Stimulated activated CD4-positive, alpha-beta T cell treated with anti-CD3 and anti-CD28 coated beads, Interleukin-1b, Interleukin-23, amount 100 ng/mL, for 24 hours (primary cell): ENCODE measurements at places on chromosomes 12 and 14.

DNA sequence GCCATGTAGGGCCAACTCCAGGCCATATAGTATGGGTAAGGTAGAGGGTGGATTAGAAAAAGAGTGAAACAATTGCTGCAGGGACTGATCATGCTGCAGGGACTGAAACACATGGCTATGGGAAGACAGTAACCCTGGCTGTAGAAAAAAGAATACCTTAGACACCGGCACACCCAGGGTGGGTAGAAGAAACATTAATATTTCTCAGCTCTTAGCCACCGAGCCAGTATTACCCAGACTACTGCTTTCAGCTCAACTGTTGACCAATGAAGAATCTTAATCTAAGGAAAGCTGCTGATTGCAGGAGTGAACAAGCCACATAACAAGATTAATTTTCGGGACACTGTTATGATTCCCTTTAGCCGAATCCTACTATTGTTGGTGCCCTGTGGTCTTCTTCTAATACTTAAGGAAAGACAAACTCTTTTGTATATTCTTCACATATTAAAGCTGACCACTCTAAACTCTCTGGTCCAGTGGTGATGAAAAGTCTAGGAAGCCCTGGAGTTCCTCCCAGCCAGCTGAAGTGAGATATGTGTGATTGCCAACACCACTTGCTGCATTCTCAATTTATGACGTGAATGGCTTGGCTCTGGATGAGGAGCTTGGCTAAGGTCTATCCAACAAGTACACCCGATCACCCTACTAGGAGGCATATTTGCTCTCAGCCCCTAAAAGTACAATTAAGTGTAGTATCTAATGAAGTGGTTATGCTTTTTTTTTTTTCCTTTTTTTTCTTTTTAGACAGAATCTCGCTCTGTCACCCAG is 69.2 kb downstream of the NOVA1 start:
- DNase-seq: no peak

DNA sequence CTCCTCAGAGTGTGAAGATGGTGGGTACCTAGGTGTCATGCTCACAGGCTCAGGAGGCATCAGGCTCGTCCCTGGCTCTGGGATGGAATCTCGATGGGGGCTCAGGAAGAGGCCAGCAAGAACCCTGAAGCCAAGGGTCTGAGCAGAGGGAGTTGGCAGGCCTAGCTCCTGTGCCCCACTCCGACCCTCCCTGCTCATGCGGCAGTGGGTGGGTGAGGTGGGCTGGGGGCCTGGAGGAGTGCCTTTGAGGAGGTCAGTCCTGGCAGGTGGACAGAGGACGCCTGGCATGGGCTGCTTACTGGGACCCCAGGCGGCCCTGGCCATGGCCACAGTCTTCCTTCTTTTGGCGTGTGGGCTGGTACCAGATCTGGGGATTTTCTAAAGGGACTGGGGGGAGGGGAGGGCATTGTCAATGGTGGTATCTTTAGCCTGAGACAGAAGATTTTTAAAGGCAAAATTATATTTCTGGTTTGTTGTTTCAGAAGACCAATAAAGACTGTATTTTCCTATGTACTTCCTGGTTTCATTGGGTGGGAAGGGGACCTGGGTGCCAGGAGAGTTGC is 16.0 kb downstream of the LRTM2 start:
- no peak for DNase-seq

GRCh38 chr12:92446083-92446460 is 256.7 kb upstream of the PLEKHG7 start:
- no peak for DNase-seq

DNA sequence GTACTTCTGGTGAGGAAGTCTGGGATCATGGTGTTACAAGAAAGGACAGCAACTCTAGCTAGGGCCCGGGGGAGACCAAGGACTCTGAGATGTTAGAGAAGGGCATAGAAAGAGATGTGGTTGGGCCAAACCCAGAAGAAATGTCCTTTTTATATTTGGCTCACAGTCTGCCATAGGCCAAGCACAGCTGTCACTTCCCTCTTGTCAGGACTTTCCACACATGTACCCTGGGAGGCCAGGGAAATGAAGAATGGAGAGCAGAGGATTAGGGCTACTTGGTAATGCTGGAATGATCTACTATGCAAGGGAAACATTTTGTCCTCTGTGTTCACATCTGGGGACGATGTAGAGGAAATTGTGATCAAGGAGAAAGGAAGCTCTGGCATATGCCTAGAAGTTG is 9.2 kb downstream of the MYO1A start:
- DNase-seq: no peak

DNA sequence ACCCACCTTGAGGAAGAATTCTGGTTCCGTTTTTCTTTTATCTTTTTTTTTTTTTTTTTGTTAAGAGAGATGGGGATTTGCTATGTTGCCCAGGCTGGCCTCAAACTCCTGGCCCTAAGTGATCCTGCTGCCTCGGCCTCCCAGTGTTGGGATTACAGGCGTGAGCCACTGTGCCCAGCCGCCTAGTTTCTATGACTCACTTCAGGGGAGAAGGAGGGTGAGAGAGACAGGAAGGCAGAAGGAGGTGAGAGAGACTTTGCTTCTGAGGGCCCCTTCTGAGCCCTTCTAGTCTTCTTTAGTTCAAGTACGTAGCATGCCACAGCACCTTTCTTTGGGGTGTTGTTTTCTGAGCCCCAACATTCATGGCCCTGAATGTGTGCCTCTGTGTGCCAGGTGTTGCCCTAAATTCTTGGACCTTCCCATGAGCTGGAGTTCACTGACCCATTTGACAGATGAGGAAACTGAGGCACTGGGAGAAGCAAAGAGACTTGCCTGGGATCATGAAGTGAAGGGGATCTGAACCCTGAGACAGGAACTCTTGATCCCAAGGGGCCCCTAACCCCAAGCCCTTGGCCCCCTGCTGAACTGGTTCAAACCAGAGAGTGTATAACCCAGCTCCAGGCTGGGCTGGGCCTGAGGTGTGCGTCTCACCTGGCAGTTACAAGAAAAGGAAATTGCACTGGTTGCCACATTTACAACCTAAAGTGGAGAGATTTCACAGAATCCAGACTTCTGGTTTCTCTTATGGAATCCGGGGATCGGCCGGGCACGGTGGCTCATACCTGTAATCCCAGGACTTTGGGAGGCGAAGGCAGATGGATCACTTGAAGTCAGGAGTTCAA is 20.8 kb downstream of the SH2B3 start:
- DNase-seq: no peak

GRCh38 chr12:18562531-18562930 is 175.3 kb downstream of the PLCZ1 start:
- DNase-seq: no peak

DNA sequence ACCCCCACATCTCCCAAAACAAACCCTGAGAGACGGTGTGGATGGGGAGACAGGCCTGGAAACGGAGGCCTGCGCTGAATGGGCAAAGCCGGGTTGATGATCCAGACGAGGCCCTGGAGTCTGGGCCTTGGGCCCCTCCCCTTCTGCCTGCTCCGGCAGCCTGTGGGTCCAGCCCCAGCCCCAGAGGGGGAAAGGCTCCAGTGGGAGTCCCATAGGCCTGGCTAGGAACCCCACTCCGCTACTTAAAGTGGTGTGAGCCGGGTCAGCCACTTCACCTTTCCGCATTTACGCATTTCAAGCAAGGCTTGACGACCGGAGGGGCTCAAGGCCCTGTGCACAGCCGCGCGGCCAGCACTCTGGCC is 695 bp upstream of the TNFAIP2 start:
- no peak for DNase-seq

DNA sequence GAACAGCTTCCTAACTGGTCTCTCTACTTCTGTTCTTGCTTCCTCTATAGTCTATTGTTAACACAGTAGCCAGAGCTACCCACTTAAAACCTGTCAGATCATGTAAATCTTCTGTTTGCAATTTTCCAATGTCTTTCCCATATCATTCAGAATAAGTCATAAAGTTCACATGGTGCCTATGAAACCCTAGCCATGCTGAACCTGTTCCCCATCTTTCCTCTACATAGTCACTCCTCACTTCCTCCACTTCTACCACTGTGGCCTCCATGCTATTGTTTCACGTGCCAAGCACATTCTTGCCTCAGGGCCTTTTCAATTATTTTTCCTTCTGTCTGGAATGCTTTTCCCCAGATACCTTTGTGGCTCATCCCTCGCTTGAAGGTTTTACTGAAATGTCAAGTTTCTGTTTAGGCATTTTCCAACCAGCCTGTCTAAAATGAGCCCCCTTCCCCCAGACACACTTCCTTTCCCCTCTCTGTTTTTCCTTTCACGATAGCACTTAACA is 132.1 kb downstream of the DYRK2 start:
- no peak for DNase-seq

DNA sequence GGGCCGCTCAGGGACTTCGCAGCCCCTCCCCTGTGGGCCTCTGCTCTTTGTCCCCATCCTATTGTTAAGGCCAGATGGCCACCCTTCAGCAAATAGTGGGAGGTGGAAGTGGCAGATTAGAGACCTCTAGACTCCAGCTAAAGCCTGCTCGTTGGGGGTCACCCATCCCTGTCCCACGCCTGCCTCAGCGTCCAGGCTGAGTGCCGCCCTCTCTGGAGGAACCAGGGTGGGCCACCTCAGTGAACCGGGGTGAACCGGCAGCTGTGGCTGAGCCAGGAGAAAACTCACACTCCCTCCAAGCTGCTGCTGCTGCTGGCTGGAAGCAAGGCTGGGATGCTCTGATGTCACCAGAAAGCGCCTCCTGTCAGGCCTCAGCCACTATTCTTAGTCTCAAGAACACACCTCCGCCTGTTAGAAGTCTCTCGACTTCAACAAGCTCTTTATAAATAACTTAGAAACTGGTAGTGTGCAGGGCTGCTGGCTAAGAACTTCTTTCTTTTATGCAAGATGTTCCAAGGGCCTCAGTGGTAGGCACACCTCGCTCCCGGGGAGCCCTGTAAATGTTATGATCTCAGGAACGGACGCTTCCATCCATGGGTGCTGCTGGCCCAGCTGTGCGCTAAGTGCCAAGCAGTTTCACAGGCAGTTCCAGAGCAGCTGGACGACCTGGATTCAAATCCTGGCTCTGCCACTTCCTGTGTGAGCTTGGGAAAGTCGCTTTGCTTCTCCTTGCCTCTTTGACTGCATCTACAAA is 19.8 kb upstream of the TESC start:
- no peak for DNase-seq

GRCh38 chr14:61681413-61681812 is 13.9 kb upstream of the HIF1A start:
- no peak for DNase-seq

- DNase-seq: peak; percentile 4
Observed at GRCh38 chr12:2959505-2960389, 550 bp downstream of the TEAD4 start.

- no peak for DNase-seq
Observed at GRCh38 chr14:90274808-90275457, 18.6 kb downstream of the PSMC1 start.

GRCh38 chr14:96194657-96195431 is 9.8 kb upstream of the BDKRB2 start:
- no peak for DNase-seq

DNA sequence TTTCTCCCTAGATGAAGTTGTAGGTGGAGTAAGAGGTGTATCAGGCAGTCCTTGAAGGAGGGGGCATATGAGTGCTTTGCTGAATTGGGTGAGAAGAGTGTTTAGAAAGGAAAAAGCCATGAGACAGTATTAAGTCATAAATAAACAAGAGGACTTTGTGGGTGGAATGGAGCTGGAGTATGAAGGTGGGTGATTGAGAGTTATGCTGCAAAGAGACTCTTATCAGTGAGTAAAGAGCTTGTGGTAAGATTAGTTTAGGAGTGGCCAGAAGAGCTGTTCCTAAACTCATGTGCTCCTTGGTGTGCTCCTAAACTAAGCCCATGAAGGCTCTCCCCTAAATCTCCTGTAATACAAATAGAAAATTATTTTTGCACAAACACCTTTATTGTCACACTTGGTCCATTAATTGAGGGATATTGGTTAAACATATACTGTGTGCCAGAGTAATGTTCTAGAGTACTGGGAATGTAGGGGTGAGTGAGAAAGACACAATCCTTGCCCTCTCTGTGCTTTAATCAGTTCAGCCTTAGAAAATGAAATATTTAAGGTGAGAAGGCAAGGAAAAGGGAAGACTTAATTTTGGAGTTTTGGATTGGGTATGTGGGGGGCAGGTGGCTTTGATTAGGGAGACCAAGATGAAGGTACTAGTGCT is 9.8 kb downstream of the CHPT1 start:
- DNase-seq: no peak

DNA sequence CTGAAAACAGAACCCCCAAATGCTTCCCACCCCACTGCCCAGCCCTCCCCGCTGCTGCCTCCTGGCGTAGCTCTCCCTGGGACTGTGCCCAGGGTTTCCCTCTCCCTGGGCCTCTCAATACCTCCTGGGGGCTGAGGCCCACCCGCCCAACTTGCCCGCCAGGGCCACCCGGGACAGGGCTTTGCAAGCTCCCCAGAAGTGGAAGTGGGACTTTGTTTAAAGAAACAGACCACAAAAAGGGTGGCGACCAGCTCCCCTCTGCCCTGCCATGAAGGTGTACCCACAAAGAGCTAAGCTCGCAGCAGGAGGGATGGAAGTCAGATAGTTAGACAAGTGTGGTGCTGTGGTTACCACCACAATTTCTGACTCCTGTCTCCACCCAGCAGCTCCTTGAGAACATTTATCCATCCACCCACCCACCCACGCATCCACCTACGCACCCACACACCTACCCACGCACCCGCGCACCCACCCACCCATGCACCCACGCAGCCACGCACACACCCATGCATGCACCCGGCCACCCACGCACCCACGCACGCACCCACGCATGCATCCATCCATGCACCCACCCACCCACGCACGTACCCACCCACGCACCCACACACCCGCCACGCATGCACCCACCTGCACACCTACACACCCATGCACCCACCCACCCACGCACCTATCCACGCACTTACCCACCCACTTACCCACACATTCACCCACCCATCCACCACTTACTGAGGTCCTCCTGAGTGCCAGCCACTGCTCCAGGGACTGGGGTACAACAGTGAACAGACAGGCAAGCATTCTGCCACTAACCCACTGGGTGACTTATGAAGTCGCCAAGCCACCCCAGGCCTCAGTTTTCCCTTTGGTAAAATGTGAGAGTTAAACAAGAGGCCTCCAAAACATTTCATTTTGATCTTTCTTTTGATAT is 127.3 kb downstream of the SCARB1 start:
- DNase-seq: no peak

DNA sequence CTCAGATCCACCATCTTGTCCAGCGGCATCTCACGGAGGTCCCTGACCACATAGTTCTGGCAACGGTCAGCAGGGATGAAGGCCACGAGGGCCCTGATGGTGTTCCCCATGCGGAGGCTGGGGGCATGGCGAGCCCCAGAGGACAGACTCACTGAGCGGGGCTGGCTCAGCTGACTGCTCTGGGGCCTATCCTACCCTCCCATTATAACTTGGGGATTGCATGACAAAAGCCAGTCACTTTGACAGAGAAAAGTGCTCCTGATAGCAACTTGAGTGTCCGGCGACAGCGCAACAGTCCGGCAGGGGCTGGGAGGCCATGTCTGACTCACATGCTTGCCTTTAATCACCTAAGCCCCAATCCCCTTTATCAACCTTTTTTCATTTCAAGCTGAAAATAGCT is at the start of gene LRRC10:
Gene LRRC10, minus strand, starts transcription at position 179 of the 400 bp plus-strand sequence. Its CDS starts 69 bp downstream, at position 110.
- DNase-seq: no peak

- DNase-seq: no peak
Observed at GRCh38 chr14:105408592-105408991, 10.3 kb downstream of the TEX22 start.

- no peak for DNase-seq
Observed at GRCh38 chr14:59244581-59244980, 56.1 kb downstream of the DAAM1 start.

- no peak for DNase-seq
Observed at GRCh38 chr12:14185427-14186192, 179.9 kb upstream of the ATF7IP start.

- DNase-seq: no peak
Observed at GRCh38 chr12:107929436-107929835, 154.9 kb downstream of the ASCL4 start.
